ENCODE measurements at places on chromosomes 3 and 15. TPM values are rescaled to one million over a fixed set of nuclear protein-coding genes. Genes with fewer than 3 reads are reported as not detected.
A peak's percentile ranks its signal among the peaks of the same experiment; 100 is the strongest.

DNA sequence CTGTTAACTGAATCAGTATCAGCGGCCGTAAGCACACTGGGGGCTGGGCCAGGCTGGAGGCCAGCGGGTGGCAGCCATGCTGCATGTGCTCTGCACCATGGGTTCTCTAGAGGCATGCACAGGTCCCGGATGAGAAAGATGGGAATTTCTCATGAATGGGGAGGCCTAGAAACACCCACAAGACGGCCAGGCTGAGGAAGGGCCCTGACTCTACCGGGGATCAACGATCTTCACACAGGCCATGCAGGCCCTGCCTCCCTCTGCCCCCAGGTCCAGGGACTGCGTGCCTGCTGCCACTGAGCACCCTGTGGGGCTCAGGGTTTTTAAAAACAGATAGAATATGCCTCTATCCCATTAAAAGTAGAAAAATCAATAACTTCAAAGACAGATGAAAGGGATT is 32.7 kb downstream of the SLC41A3 start:
- H3K4me3 ChIP-seq, result no peak overlapping the region
- no peak overlapping the region for H3K27ac ChIP-seq
- H3K27me3 ChIP-seq, result no peaks in the 10 kb centered on the region
- H3K36me3 ChIP-seq, result no peaks in the 10 kb centered on the region

GRCh38 chr3:170040418-170040817 is 2.6 kb downstream of the GPR160 start:
- H3K27ac ChIP-seq, result no peak overlapping the region
- no peaks in the 10 kb centered on the region for H3K27me3 ChIP-seq
- H3K4me1 ChIP-seq, result peaks cover 13% of the 10 kb centered on the region
- no peak for DNase-seq
- no peaks in the 10 kb centered on the region for H3K36me3 ChIP-seq

DNA sequence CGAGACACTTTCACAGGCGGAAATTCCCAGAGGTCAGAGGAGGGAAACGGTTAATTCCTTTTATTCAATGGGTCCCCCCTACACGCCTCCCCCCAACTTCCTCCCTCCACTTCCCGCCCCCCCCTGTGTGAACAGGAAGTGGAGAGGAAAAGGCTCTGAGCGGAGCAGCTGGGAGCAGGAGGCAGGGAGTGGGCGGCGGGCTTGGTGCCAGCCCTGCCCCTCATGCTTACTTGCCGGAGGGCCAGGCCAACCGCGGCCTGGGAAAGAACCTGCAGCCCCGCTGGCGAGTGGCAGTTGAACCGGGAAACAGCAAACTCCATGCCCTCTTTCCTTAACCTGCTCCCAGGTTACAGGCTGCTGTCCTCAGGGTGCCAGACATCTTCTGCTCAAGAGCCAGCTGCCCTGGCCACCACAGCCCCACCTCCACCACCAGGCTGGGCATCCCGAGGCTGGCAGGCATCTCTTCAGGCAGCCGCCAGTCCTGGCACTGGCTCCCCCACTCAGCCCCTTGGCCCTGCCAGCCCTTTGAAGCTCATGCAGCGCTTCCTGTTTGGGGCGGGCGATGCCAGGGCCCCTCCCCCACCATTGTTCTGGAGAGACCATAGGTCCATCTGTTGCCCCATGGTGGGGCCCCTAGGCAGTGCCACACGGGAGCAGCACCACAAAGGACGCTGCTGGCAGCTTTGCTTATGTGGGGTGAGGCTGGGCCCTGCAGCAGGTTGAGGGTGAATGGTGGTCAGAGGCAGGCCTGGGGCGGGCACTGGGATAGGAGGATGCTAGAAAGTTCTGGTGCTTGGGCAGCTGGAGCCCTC is 12.9 kb downstream of the VPS18 start:
- peak; percentile 76 for DNase-seq
- peak overlapping the region; percentile 84 for H3K4me3 ChIP-seq
- H3K4me1 ChIP-seq, result peaks cover 26% of the 10 kb centered on the region
- H3K27ac ChIP-seq, result peak overlapping the region; percentile 59
- peaks cover 13% of the 10 kb centered on the region for H3K36me3 ChIP-seq
- no peaks in the 10 kb centered on the region for H3K27me3 ChIP-seq

GRCh38 chr3:187964760-187965159 is 189.2 kb upstream of the LPP start:
- no peak overlapping the region for H3K4me3 ChIP-seq
- H3K27me3 ChIP-seq, result no peaks in the 10 kb centered on the region
- DNase-seq, result no peak
- no peaks in the 10 kb centered on the region for H3K36me3 ChIP-seq
- H3K27ac ChIP-seq, result no peak overlapping the region

- no peaks in the 10 kb centered on the region for H3K4me1 ChIP-seq
- no peak overlapping the region for H3K27ac ChIP-seq
- H3K36me3 ChIP-seq, result no peaks in the 10 kb centered on the region
- no peak for DNase-seq
- H3K4me3 ChIP-seq, result no peak overlapping the region
Measured at GRCh38 chr3:183185696-183186095, 23.2 kb upstream of the LAMP3 start.

DNA sequence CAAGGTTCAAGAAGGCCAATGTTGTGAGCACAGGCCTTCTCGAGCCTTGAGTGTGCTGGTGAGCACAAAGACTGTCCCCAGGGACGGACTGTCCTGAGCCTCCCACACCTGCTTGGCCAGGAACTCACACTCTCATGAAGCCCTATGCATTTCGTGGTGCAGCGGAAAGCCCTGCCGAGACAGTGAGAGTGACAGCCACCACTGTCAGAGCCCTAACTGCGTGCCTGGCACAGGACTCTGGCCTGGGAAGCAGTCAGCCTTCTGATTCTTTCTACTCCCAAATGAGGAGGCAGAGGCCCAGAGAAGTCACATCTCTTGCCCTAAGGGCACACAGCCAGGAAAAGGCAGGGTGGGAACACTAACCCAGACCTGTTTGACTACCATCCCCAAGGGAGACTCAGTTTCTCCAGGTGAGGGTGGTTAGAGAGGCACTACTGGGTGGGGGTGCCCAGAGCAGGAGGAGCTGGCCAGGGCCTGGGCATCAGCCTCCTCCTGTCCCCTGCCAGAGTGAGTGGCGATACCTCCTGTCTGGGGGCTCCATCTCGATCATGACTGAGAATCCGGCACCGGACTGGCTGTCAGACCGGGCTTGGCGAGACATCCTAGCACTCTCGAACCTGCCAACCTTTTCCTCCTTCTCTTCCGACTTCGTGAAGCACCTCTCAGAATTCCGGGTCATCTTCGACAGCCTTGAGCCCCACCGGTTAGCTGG is 50.8 kb downstream of the SEMA3G start:
- no peaks in the 10 kb centered on the region for H3K27me3 ChIP-seq
- H3K27ac ChIP-seq, result no peak overlapping the region
- no peaks in the 10 kb centered on the region for H3K4me1 ChIP-seq
- H3K4me3 ChIP-seq, result no peak overlapping the region
- no peaks in the 10 kb centered on the region for H3K36me3 ChIP-seq
- no peak for DNase-seq

- no peak overlapping the region for H3K27ac ChIP-seq
- no peaks in the 10 kb centered on the region for H3K36me3 ChIP-seq
- DNase-seq, result no peak
- H3K27me3 ChIP-seq, result no peaks in the 10 kb centered on the region
- H3K4me3 ChIP-seq, result no peak overlapping the region
- peaks cover 7% of the 10 kb centered on the region for H3K4me1 ChIP-seq
Measured at GRCh38 chr3:189630767-189631372, 319 bp upstream of the TP63 start.

DNA sequence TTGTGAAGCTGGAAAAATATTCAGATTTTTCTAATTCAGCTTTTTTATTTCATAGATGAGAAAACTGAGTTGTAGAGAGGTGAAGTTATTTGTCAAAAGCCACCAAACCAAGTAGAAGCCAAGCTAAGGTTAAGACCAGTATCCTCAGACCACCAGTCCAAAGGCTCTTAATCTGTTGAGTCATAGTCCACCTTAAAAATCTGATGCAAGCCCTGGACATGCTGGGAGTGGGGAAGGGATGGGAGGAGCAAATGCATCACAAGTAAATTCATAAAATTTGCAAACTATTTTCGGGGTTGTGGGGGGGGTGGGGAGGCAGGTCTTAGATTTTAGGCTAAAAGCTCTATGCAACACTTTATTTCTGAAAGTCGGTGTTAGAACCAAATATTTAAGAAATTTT is 307.7 kb upstream of the SEMA6D start:
- no peak overlapping the region for H3K27ac ChIP-seq
- DNase-seq, result no peak
- H3K4me3 ChIP-seq, result no peak overlapping the region
- no peaks in the 10 kb centered on the region for H3K4me1 ChIP-seq

GRCh38 chr15:68566377-68566954 is 12.3 kb upstream of the CORO2B start:
- no peak overlapping the region for H3K27ac ChIP-seq
- H3K4me1 ChIP-seq, result no peaks in the 10 kb centered on the region
- H3K27me3 ChIP-seq, result no peaks in the 10 kb centered on the region
- no peak overlapping the region for H3K4me3 ChIP-seq
- no peaks in the 10 kb centered on the region for H3K36me3 ChIP-seq

- H3K4me1 ChIP-seq, result no peaks in the 10 kb centered on the region
- no peak overlapping the region for H3K4me3 ChIP-seq
- no peaks in the 10 kb centered on the region for H3K36me3 ChIP-seq
Measured at GRCh38 chr3:149572796-149573414, 84.9 kb downstream of the WWTR1 start.

DNA sequence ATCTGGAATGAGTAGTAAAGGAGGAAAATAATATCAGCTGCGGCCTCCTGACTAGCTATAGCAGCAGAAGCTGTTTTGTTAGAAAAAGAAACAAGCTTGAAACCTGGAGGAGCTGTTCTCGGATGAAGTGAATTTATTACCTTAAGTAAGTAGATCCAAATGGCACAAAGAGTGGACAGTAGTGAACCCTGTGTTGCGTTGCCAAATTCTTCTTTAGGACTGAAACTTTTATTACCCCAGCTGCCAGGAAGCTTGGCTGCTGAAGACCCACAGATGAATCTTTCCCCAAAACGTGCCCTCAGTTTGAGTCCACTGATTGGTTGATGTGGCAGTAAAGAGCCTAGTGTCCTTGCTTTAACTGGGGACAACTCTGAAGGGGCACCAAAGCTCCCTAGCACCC is 366.8 kb upstream of the GBE1 start:
- DNase-seq, result no peak
- no peaks in the 10 kb centered on the region for H3K27me3 ChIP-seq
- H3K36me3 ChIP-seq, result no peaks in the 10 kb centered on the region

- no peaks in the 10 kb centered on the region for H3K36me3 ChIP-seq
- peaks cover 54% of the 10 kb centered on the region for H3K4me1 ChIP-seq
- H3K27ac ChIP-seq, result peak overlapping the region; percentile 69
- H3K4me3 ChIP-seq, result peak overlapping the region; percentile 71
- H3K27me3 ChIP-seq, result no peaks in the 10 kb centered on the region
Measured at GRCh38 chr3:141797819-141798447, 34.7 kb downstream of the GRK7 start.

GRCh38 chr3:141603473-141604035 is 116.7 kb downstream of the RASA2 start:
- H3K4me3 ChIP-seq, result no peak overlapping the region
- no peak for DNase-seq
- H3K27ac ChIP-seq, result no peak overlapping the region

DNA sequence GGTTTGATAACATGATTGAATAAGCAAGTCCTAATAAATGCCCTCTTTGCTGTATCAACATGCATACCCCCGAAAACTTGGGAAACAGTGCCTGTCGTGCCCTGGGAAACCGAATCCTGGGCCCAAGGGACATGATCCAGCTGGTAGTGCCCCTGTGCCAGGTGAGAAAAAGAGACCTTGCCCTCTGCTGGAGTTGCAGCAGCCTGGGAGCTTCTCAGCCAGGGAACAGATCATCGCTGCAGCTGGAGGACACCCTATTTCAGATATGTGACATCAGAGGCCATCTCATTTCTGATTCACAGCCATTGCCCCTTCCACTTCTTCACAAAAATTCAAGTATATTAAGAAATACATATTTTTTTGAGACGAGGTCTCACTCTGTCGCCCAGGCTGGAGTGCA is 32.3 kb downstream of the STOML1 start:
- no peak for DNase-seq
- no peak overlapping the region for H3K27ac ChIP-seq
- H3K4me1 ChIP-seq, result peaks cover 25% of the 10 kb centered on the region
- no peaks in the 10 kb centered on the region for H3K36me3 ChIP-seq
- no peaks in the 10 kb centered on the region for H3K27me3 ChIP-seq

DNA sequence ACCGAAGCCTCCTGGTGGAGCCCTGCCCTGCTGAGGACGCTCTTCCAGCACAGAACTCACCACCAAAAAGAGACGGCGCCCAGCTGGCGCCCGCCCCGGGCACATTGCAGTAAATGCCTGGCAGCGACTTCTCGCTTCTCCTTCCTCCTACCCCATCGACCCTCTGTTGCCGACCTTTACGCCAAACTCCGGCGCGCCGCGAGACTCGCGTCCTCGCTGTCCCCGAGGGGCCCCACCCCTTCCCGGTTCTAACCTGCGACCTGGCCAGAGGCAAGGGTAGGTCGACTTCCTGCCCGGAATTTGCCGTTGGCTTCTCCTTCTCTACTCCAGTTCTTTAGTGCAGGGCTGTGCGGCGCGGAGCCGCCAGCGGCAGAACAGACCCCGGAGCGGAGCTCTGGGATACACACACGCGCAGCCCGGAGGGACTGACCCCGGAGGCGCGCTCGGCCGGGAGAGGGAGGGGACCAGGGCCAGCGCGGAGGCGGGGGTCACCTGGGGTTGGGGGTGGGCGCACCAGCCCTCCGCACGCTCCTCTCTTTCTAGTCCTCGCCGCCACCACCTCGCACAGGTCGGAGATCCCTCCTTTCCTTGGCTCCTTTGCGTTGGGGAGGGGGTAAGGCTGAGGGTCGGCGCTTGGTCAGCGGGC is 226.6 kb upstream of the AZI2 start:
- peaks cover 5% of the 10 kb centered on the region for H3K27me3 ChIP-seq
- H3K36me3 ChIP-seq, result no peaks in the 10 kb centered on the region
- H3K4me1 ChIP-seq, result no peaks in the 10 kb centered on the region
- H3K27ac ChIP-seq, result no peak overlapping the region

DNA sequence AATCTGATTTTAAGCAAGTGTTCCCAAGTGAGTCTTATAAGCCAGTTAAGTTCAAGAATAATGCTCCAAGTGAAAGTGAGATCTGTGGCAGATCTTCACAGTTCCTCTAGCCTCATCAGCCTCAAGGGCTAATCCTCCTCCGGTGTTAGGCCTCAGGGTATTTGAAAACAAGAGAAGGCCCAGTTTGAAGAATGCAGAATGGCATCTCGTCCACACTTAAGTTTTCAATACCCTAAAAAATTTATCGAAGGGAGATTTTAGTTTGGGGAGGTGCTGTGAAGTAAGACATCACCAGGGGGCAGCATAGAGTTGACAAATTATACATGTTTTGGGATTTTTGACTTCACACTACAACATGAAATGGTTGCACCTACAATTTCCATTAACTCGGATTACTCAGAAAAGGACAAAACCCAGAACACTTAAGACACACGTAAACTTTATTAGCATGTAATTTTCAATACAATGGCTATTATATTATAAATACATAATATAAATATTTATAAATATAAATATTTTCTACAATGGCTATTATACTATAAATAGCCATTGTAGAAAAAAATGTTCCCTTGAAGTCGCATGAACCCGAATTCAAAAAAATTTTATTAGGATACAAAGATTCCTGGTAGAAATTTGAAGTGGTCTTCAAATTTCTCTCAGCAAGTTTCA is 2.3 kb upstream of the TMEM266 start:
- no peak overlapping the region for H3K27ac ChIP-seq
- no peak for DNase-seq
- H3K4me1 ChIP-seq, result peaks cover 19% of the 10 kb centered on the region
- peaks cover 23% of the 10 kb centered on the region for H3K27me3 ChIP-seq
- no peaks in the 10 kb centered on the region for H3K36me3 ChIP-seq
- H3K4me3 ChIP-seq, result no peak overlapping the region

SUSD5 gene
- total RNA-seq, result not detected

UBXN7 gene
- 51.7 TPM for total RNA-seq

ACTRT3 gene
- total RNA-seq, result 2.6 TPM

GABRR3 gene
- not detected for total RNA-seq

OR5K2 gene
- not detected for total RNA-seq

CCR8 gene
- 2.9 TPM for total RNA-seq

LMAN1L gene
- total RNA-seq, result not detected

IL17RD gene
- total RNA-seq, result 0.04 TPM

MUSTN1 gene
- total RNA-seq, result 0.79 TPM

Measured in CD8-positive, alpha-beta memory T cell (primary cell).